ENCODE measurements at places on chromosomes 4 and X.

- no peak for DNase-seq
Observed at GRCh38 chr4:7007142-7007907, 35.8 kb upstream of the TADA2B start.

DNA sequence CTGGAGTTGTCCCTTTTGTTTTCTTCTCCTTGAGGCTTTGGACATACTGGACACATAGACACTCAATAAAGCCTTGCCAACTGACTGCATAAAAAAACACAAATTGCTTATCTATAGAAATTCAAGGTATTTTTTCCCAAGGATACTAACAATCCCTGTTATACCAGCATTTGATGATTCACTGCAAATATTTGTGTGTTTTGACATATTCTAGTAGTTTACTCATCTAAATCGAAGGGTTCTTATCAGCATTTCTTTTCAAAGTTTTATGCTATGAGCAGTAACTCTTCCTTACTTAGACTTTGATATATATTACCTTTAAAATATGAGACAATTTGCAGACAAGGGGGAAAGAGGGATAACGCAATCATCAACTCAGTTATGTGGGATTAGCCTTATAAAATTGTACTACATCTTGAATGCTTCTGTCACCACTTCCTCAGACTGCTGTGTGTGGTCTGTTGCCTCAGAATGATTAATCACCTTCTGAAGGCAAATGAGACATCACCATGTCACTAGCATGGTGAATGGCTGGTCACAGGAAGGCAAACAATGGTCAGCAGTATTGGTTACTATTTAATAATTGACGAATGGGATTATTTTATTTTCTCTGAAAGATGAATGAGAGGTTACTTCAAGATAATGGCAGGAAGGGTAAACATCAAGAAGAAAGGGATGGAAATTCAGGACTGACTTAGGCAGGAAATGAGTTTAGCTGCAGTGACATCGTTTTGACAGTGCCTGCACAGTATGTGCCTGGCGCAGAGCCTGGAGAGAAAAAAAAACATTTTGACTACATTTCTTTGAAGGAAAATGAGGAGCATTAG is 544.3 kb upstream of the CNKSR2 start:
- DNase-seq = no peak

DNA sequence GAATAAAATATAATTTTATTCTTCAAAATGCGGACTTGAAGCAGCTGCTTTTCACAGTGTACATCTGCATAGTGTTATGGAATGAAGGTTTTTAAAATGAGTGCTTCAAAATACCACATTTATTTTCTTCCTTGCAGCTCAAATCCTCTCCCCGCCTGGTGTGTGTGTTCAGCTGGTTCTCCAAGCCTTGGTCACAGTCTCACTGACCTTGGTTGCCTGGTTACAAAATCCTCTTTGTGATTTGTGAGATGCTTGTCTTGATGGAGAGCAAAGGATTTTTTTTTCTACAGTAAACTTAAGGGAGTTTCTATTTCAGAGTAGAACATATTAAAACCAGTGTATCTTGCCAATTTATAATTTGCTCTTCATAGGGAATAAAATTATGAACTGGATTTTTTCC is 139.2 kb downstream of the PCDH18 start:
- no peak for DNase-seq

GRCh38 chrX:3589474-3589873 is 124.0 kb downstream of the PRKX start:
- DNase-seq = no peak

GRCh38 chrX:23945206-23945605 is 37.4 kb downstream of the CXorf58 start:
- no peak for DNase-seq

- no peak for DNase-seq
Observed at GRCh38 chr4:1136048-1136447, 22.7 kb upstream of the RNF212 start.

DNA sequence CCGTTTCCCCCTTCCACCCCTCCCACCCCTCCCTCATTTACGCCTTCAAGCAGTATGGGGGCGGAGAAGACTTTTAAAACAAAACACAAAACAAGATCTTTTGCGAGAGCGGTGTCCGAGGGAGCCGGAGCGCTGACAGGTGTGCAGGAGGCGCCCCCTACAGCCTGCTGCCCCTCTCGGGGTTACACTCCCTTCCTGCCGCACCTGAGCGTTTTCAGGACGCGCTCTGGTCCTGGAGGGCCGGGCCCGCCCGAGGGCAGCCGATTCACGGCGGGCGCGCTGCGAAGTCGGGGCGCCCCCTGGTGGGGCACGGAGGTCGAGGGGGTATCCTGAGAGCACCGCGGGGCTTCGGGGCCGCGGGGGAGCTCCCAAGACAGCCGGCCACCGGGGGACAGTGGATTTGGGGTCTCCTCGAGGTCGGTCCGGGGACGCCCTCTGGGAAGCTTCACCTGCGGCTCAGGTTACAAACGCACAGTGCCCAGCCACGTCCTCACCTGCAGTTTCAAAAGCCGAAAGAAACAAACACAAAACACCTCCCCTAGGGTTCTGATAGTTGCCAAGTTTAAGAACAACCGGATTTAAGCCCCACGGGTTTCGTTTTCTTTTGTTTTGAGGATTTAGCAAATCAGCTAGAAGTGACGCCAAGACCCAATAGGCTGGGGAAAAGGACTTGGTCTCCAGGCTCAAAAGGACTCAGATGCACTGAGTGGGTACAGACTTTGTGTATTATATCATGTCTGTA is 8.0 kb upstream of the NEUROG2 start:
- peak; percentile 64 for DNase-seq

DNA sequence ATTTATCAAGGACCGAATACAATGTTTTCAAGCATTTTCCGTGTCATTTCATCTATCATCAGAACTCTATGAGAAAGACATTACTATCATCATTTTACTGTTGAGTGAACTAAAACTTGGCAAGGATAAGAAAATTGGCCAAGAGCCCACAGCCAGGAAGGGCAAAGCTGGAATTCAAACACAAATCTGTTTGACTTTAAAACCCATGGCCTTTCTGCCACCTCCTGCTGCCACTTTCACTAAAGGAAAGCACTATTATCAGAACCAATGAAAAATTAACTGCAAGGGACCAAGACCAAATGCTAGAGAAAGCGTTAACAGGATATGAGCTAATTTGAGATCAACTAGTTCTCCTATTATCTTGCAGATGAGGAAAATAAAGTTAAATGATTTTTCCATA is 2759.2 kb downstream of the ARAP2 start:
- no peak for DNase-seq

- peak; percentile 21 for DNase-seq
Observed at GRCh38 chrX:18354369-18355223, at the start of gene SCML2. SCML2 (minus strand) TSS chrX:18354688; CDS start chrX:18334071, 20,617 bp downstream.

GRCh38 chr4:113878668-113879067 is 100.8 kb downstream of the ARSJ start:
- peak; percentile 36 for DNase-seq

- DNase-seq = no peak
Observed at GRCh38 chr4:98662626-98663225, 4.3 kb upstream of the TSPAN5 start.

DNA sequence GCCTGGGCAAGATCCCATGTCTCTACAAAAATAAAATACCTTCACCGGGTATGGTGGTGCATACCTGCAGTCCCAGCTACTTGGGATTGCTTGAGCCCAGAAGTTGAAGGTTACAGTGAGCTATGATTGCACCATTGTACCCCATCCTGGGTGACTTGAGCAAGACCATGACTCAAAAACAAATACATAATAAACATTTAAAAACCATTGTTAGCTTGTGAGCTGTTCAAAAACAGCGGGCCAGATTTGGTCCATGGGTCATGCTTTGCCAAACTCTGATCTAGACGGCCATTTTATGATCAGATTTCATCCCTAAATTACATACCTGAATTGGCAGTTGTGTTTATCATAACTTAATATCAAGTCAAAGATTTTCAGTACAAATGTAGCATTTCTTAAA is 76.0 kb upstream of the GPM6B start:
- no peak for DNase-seq

DNA sequence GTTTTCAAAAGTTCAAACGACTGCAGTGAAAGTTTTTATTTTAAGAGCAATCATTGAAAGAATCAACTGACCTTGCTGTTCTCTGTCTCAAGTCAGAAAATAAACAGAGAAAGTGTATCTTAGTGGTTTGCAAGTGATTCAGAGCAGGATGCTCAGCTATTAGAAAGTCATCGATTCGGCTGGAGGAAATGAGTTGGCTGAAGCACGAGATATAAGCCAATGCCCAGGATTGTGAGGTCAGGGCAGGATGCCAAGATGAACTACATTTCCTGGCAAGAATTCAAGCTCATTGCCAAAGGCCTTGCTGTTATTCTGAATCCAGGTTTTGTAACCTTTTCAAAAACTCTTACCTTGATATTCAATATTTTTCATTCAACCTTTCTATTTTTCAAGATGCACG is 541.4 kb upstream of the BOD1L1 start:
- peak; percentile 89 for DNase-seq

DNA sequence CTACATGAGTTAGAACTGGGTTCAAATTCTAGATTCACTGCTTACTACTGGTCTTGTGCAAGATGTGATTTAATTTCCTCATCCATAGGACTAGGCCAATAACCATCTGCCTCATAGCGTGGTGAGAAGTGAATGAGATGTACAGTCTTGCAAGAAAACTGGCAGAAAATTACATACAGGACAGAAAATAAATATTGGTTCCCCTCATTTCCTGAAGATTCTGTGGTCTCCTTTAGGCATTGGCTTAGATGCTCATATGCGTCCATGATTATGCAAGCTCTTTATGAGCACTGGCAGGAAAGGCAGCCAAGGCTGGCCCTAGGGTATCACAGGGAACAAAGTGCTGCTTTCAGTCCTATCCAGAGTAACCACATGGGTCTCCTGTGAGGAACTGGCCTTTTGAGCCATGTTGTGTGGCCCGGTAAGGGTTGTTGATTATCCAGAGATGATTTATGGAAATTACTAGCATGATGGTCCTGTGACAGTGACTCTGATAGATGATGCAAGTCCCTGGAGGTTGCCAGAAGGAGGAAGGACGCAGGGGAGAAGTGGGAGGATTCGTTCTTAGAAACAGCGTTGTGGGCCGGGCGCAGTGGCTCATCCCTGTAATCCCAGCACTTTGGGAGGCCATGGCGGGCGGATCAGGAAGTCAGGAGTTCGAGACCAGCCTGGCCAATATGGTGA is 9.9 kb upstream of the MOB1B start:
- peak; percentile 99 for DNase-seq
